ENCODE measurements at places on chromosomes 12 and 14.

- no peak for DNase-seq
Observed at GRCh38 chr14:34496679-34497513, 34.9 kb upstream of the SPTSSA start.

DNA sequence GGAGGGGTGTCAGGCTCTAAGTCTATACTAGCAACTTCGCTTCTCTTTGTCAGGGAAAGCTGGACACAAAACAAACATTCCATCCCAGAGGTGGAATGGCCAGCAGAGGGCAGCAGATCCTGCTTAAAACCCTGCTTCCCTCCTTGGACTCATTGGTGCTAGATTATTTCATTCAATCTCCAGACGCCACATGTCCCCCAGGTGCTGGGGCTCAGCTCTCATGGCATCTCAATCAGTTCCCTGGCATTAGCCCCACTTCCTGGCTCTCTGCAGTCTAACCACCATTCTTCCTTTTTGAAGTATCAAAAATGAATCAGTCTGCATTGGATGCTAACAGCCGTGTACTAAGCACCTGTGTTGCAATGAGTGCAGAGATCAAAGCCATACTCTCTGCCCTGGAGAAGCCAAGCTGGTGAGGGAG is 8.1 kb upstream of the PPP1R1A start:
- DNase-seq, result peak; percentile 13

DNA sequence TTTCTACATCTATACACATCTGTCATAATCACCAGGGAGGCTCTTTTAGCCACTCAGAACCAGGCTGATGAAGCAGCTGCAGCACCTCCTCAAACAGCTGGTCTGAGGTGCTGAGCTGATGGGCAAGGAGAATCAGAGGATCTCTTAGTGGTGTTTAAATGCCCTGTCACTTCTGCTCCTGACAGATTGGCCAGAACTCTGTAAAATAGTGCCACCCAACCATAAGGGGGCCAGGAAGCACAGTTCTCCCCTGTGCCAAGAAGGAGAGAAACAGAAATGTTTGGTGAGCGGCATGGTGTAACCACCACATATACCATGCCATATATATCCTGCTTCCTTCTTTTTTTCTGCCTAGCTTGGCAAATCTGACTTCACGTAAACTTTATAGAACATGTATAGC is 12.8 kb downstream of the SOCS2 start:
- DNase-seq, result no peak

GRCh38 chr14:73752297-73752992 is 38.3 kb upstream of the PNMA1 start:
- DNase-seq, result no peak

DNA sequence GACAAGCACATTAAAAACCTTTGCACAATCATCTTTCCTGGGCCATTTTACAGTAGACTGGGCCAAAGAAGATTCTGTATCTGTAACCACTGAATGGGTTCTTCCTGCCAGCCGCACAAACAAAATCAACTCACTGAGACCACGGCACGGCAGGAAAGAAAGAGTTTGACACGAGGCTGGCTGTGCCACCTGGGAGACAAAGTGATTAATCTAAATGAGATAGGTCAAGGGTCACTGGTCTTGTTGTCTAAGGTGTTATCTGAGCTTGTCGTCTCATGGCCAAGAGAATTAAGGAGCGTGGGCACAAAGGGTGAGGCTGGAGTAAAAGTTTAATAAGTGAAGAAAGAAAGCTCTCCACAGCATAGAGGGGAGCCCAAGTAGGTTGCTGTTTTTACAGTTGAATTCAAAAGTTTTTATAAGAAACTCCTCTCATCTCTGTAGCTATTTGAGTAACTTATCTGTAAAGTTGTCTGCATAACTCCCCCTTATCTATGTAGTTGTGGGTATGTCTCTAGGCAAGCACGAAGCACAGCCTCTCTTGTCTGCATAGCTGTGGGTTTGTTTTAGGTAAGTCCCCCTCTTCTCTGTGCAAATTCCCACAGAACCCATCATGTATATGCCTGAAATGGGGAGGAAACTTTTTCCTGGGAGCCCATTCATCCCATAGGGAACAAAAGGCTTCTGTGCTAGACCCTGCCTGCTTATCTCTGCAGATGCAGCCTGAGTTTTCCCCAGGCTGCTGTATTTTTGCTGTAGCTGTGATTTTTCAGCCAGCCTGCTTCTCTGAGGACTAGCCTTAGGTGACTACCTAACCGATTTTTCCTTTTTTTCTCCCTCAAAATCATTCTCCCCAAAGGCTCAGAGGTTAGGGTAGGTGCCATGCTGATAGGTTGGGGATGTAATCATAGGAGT is 1314.6 kb upstream of the TMEM132C start:
- DNase-seq, result no peak

DNA sequence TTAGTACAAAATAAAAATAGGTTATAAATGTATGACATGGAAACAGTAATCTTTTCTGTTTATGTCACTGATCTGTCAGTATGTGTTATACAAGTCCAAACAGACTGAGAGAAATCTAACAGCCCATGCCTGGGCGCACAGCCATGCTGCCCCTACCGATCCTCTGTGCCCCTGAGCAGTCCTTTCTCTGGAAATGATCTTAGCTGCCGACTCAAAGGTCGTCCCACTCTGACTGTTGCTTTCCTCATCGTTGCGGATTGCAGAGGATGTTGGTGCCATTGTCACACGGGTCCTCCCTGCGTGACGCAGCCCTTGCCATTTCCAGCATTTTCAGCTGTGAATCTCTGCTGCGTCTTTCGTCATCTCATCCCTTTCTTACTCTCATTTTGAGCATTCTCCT is 82.9 kb upstream of the DYNC1H1 start:
- DNase-seq, result no peak

DNA sequence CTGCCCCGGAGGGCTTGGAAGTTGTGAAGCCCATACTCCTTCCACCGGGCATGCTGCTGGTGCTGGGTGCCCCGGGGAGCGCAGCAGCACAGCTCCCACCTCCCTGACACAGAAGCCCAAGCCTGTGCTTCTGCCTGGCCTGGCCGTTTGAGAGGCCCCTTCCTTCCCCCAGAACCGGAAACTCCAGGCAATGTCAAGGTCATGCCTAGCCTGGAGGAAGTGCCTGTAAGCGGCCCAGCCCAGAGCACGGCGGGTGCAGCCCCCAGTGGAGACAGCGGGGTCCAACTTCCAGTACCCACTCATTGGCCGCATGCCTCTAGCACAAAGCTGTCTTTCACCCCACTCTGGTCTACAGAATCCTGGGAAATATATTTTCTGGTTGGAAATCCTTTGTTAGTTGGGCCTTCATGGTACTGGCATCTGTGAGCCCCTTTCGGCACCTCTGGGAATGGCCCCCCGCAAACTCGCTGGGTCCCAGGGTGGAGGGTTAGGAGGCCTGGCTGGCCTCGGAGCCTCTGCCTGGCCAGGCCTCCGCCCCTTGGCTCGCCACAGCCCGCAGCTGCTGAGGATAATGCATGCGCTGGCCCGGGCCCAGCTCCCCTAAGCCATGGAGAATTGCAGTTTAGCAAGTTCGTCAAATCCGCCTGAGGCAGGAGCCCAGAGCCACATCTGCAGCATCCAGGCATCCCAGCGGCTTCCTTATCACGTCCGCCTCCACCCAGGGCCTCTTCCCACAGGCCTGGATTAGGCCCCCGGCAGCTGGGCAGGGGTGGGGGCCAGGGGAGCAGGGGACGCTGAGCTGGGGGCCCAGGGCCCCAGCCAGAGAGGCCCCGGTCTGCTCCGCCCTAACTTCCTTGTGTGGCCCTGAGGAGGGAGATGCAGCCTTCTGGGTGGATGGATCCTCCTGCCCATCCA is 48.9 kb upstream of the DLK1 start:
- no peak for DNase-seq

DNA sequence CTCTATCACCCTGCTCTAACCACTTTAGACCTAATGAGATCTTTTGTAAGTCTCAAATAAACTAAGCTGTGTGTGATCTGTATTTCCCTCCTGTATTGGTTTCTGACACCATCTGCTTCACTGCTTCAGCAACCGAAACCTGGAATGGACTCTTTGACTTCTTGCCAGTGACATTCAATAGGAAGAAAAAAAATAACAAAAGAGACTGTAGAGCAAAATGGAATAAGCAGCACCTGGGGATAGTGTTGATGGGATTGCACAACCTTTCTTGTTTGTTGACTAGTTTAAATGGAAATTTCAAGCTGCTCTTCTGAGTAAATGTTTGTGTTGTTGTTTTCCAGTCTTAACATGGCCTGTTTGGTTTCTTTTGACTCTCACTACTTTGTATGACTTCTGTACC is 888.6 kb upstream of the SEL1L start:
- no peak for DNase-seq

GRCh38 chr14:87617079-87617478 is 375.9 kb downstream of the GALC start:
- DNase-seq, result no peak

GRCh38 chr12:13790317-13790716 is 191.1 kb downstream of the GRIN2B start:
- DNase-seq, result no peak

- no peak for DNase-seq
Observed at GRCh38 chr14:24670594-24670993, 36.6 kb upstream of the GZMB start.

- DNase-seq, result no peak
Observed at GRCh38 chr14:36582874-36583241, 444 bp upstream of the NKX2-8 start.

DNA sequence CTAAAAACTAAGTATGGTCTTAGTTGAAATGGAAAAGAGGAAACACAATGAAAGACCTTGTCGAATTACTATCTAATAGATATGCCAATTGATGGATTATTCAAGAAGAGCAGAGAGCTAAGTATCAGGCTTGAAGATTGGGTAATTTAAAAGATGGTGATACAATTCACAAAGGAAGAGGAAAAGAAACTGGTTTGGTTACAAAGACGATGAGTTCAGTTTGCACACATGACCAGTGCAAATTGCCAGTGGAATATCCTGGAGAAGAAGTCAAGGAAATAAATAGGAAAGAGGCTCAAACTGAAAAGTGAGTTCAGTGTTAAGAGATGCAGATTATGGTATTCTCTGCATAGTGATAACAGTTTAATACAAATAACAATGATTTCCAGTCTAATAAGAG is 2.5 kb upstream of the RAP1B start:
- no peak for DNase-seq

DNA sequence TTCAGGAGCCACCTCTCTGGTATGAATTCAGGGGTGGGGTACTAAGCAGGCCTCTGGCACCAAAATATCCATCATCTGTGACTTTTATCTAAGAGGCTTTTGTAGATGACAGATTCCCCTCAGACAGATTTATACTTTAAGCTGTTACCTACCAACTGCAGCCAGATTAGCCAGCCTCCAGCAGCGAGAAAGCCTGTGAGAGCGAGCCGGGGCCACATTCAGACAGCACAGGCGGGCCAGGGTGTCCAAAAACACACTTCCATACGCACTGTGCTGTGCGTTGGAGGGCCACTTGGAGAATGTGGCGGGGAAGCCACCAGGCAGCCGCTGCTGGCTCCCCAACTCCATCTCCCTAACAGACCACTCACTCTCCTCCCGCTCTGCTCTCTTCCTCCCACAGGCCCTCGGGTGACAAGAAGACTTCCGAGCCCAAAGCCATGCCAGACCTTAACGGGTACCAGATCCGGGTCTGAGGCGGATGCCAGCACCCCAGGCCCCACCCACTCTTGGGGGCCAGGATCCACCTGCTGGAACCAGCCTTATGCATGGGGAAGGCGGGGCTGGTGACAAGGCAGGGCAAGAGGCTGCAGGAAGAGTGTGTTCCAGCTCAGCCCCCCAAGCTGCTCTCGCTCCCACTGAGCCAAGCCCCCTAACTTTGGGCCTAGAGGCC is 17.4 kb downstream of the VASH1 start:
- no peak for DNase-seq

GRCh38 chr12:2080604-2081003 is 27.8 kb downstream of the CACNA1C start:
- no peak for DNase-seq

DNA sequence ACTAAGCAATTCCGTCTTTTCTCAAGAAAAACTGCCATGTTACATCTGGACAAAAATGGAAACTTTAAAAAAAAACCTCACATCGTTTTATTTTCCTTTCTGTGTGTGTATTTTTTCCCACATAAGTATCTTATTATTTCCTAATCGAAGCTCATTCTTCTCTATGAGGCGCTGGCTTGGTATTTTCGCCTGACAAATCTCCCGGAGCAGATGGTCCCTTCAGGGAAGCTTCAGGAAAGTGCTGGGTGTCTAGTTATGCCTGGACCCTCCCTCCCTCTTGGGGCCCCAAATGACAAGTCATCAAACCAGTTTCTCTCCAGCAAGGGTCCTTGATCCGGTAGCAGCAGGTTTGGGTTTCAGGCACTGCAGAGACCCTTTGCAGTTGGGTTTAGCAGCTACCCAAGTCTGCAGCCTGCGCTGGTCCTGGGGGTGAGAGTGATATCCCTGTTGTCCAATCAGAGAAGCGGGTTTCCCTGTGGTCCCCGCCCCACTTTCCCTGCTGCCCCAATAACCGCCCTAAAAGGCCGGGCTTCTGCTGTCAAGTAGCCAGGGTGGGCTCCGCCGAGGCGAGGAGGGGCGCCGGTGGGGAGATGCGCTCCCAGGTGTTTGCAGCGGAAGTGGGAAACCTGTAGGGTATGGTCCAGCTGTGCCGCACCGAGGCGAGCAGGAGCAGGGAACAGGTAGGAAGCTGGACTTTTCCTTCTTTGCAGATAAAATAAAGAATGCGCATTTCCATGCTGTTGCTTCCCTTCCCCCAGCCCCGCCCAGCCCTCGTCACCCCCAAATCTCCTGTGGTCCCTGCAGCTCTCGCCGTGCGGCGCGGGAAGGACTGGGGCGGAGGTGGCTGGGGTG is at the start of gene CNTN1:
TSS of gene CNTN1 (plus strand) at position 527 of the 852 bp plus-strand sequence.
- no peak for DNase-seq

- DNase-seq, result no peak
Observed at GRCh38 chr14:63764103-63764502, 36.2 kb upstream of the SGPP1 start.

- DNase-seq, result no peak
Observed at GRCh38 chr12:82529101-82529500, 157.6 kb upstream of the TMTC2 start.

- DNase-seq, result no peak
Observed at GRCh38 chr14:51844081-51844881, 16.1 kb upstream of the GNG2 start.

GRCh38 chr12:72291175-72291574 is 19.0 kb downstream of the TRHDE start:
- DNase-seq, result no peak

- DNase-seq, result no peak
Observed at GRCh38 chr12:131618303-131618658, 92.6 kb upstream of the SFSWAP start.

- no peak for DNase-seq
Observed at GRCh38 chr14:75578102-75578785, at the start of gene FLVCR2. FLVCR2 (plus strand) TSS chr14:75578620; CDS start chr14:75578973, 353 bp downstream.

- DNase-seq, result no peak
Observed at GRCh38 chr14:63551332-63551731, 8.2 kb upstream of the PPP2R5E start.

GRCh38 chr14:22545842-22546721 is 42.9 kb downstream of the DAD1 start:
- DNase-seq, result no peak
